ENCODE measurements at places on chromosomes 7 and 10. TPM values are rescaled to one million over a fixed set of nuclear protein-coding genes. Genes with fewer than 3 reads are reported as not detected.

Gene CPN1
- not detected for total RNA-seq

Gene CAMK2B
- 0.09 TPM for total RNA-seq

Gene KIAA1549
- total RNA-seq, result 1.4 TPM

Gene C10orf71
- total RNA-seq, result not detected

Gene CCDC7
- total RNA-seq, result 13.7 TPM

Gene STN1
- 23.9 TPM for total RNA-seq

Gene TUBB8
- total RNA-seq, result under 0.01 TPM

Gene PRLHR
- total RNA-seq, result not detected

Gene ADRB1
- total RNA-seq, result not detected

Gene CDC14C
- total RNA-seq, result not detected

Gene PALD1
- under 0.01 TPM for total RNA-seq

Gene HOXA9
- 7.9 TPM for total RNA-seq

Gene TAS2R3
- 0.85 TPM for total RNA-seq

Gene GRID2IP
- not detected for total RNA-seq

Gene KLF14
- total RNA-seq, result not detected

Gene SPDYE2B
- total RNA-seq, result not detected

Gene TMEM213
- total RNA-seq, result not detected

Gene COX15
- 38.1 TPM for total RNA-seq

Gene TRIM50
- total RNA-seq, result not detected

Gene OR6B1
- total RNA-seq, result not detected

Gene AKR1E2
- 13.9 TPM for total RNA-seq

Gene TAX1BP1
- total RNA-seq, result 100.0 TPM

Gene PPP1R17
- total RNA-seq, result not detected

Gene CLDN4
- 0.14 TPM for total RNA-seq

Gene PON1
- total RNA-seq, result not detected

Gene TFPI2
- total RNA-seq, result 178 TPM

Gene DYNC1I1
- total RNA-seq, result 0.83 TPM

Gene PVRIG
- not detected for total RNA-seq

Gene CXCL12
- total RNA-seq, result 135 TPM

Gene CLCN1
- total RNA-seq, result 0.14 TPM

Measured in smooth muscle cell of bladder (primary cell).